ENCODE measurements at places on chromosomes 2 and 18.

DNA sequence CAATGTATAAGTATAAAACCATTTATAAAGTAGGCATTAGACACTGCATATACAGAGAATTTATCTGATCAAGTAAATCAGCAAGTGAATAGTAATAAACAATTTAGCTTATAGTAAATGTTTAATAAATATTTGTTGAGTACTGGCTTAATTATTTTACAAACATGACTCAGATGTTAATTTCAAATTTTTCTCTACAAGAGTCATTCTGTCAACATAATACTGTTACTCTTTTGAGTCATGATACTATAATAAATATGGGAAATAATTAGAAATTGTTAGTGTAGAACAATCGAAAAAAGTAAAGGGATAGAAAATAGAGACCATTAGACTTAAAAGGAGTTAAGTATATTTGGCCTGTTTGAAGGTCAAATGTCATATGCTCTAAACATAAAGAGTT is 133.6 kb upstream of the MC4R start:
- DNase-seq, result no peak

DNA sequence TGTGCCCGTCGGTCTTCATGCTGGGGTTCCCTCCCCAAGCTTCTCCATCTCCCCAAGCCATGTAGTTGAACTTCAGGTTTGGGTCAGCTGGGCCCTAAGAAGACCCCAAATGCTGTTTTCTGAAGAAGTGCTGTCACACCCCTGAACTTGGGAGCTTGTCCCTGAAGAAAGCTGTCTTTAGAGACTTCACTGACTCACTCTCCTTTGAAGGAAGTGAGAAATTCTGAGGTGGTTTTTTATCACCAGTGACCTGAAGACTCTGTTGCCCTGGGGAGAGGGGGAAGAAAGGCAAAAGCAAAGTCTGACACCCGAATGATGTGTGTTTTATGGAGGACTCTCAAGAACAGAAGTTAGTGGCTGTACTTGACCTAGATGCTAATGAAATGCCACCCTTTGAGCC is 83.6 kb upstream of the BCL2L11 start:
- no peak for DNase-seq

GRCh38 chr18:7338846-7339245 is 108.0 kb downstream of the LRRC30 start:
- DNase-seq, result no peak

- no peak for DNase-seq
These were observed 719.5 kb downstream of the DPP10 start for GRCh38 chr2:115161771-115162493.

- no peak for DNase-seq
These were observed 3.3 kb downstream of the SH3BP4 start for GRCh38 chr2:234955091-234955591.

DNA sequence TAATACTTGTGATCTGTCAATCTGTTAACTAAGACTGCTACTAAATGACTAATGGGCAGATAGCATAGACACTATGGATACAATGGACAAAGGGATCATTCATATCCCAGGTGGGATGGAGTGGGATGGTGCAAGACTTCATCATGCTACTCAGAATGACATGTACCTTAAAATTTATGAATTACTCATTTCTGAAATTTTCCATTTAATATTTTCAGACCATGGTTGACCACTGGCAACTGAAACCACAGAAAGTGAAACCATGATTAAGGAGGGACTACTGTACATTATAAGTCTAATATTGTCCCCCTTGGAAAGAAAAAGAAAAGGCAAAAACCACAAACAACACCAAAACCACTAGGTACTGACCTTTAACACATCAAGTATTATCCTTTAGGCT is 247.0 kb upstream of the SYT4 start:
- no peak for DNase-seq

DNA sequence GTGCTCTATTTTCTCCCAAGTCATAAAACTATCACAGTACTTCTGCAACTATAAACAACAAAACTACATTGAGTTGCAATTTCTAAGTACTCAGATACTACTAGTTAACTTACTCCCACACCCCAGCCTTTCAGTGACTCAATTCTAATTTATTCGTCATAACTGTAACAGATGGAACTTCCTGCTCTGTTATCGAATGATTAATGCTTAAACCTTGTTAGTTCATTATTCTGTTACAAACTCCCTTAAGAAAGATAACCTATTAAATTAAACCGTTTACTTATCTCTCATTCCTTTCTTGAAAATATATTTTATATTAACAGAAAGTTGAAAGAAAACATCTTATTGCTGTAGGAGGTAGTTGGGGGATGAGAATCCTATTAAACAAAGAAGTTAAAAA is 17.0 kb downstream of the TNFAIP6 start:
- no peak for DNase-seq

DNA sequence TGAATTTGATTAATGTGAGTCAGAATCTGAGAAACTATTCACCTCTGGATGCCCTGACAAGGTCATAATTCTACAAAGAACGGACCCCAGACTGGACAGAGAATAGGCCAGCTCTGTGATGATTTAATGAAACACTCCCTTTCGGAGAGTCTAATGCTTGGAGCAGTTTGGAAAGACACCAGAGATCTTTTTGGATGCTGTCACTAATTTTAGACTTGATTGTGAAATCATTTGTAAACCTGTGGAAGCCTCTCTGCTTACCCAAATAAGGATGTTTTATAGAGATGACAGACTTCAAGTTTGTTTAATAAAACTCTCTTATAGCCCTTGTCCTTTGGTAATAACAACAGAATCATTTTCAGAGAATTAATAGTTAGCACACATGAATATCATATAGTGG is 83.5 kb downstream of the MYL12B start:
- DNase-seq, result no peak

DNA sequence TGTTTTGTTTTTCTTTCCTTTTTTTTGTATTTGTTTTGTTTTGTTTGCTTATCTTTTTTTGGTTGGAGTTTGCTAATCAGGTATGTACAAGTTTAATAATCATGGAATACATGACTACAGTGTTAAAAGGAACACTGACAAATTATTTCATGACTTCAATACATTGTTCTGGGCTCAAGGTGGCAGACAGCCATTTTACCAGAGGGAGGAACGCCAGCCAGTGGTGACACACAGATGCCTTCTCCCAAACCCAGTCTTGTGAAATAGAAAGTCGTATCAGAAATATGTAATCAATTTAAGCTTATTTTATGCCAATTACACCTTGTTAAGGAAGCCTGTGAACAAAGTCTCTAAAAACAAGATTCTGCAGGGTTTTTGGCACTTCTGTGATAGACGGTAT is 264.0 kb upstream of the EPHA4 start:
- no peak for DNase-seq

- no peak for DNase-seq
These were observed at the start of gene SCN1A for GRCh38 chr2:166127217-166128155. TSS of gene SCN1A (minus strand) at chr2:166128020. CDS start at chr2:166073621, 54,399 bp downstream.

DNA sequence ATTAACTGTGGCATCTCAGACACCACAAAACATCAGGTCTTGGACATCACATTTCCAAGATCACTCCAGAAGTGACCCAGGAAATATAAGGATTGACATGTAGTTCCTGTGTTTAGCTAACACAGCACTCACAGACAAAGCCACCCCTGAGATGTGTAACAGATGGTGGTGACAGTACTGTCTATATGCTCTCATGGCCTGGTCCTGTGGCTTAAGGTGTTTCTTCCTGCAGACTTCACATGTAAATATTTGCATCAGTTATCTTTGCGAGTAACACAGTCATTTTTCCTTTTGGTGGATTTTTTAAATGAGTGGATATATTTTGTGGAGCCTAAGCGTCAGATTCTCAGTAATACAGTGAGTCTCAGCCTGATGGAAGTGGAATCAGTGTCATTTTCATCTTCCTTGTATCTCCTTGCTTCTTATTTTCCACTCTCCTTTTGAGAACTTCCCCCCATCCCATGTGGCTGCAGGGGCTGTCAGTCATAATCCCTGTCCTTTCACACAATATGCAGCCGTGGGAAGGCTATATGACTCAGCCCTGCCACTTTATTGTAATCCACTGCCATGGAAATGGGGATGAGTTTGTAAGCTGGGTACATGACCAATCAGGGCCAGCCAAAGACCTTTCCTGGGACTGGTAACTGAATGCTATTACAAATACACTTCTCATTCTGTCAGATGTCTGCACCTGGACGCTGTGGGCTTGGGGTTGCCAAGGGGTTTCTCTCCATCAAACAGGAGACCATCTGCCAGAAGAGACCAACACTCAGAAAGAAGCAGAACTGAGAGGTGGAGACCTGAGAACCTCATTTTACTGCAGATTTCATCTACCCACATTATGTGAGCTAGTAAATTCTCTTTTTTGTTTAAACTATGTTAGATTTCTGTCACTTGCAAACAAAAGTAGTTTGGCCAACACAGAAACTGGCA is 74.3 kb downstream of the ICOS start:
- DNase-seq, result no peak

- no peak for DNase-seq
These were observed 294.7 kb downstream of the FBXO15 start for GRCh38 chr18:73852789-73853549.

GRCh38 chr2:213189001-213189899 is 37.8 kb upstream of the IKZF2 start:
- DNase-seq, result no peak

DNA sequence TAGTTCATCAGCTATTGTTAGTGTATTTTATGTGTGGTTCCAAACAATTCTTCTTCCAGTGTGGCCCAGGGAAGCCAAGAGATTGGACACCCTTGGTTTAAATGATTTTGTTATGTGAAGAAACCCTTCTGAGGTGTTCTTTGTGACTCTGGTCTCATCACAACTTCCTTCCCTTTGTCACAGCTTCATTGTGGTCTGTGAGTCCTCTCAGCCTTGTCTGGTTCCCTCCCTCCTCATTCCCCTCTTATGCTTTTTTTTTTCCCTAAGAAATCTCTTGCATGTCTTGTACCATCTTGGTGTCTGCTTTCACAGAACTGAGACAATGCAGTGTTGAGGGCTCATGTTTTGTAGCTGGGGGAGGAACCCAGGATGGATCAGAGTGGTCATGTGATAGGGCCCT is 118.9 kb downstream of the TMEM182 start:
- DNase-seq, result no peak

DNA sequence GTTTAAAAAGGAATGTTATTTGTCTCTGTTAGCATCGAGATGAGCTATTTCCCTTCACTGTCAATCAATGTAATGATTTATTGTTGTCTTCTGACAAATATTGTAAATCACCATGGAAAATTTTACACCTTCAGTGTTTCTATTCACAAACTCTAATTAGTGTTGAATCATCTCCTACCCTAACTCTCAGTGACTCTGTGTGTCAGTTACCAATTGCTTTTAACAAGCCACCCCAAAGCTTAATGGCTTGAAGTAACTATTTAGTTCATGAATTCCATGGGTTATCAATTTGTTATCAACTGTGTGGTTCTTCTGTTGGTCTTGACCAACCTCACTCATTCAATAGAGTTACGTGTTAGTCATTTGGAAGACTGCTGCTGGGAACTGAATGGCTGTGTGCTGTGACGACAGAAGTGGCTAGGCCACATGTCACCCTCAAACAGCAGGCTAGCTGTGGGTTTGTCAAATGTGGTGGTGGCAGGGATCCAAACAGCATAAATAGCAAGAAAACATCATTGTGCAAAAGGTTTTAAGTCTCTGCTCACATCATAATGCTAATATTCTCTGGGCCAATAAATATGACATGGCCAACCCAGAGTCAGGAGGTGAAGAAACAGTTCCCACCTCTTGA is 910.8 kb upstream of the CDH2 start:
- DNase-seq, result no peak

DNA sequence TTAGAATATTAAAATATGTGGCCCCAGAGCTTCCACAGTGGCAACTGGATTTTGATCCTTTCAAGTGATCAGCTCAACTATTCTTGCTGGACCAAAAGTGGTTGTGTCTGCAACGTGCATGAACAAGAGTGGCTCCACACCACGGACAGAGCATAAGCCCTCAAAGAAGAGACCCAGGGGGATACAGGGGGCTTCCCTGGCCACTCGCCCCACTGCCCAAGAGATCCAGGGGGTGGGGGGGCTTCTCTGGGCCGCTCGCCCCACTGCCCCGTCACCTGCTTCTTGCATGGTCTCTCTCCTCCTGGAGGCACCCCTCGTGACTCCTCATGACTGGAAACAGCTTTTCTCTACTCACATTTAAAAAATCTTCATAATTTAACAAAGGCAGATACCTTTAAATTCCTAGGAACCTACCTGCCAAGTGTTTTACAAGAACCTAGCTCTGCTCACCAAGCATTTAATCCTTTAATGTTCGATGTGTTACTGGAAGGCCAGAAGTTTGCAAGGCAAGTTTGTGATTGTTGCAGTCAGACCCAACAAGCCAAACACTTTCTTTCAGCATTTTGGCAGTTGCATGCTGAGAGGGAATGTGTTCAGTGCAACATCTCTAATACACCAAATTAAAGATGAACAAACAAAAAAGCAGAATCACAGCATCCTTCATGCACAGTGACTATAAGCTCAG is 174.3 kb downstream of the BCL2 start:
- DNase-seq, result no peak

GRCh38 chr2:45439788-45440773 is 171.0 kb downstream of the SRBD1 start:
- DNase-seq, result no peak

GRCh38 chr2:225103737-225104141 is 61.5 kb upstream of the DOCK10 start:
- DNase-seq, result no peak

DNA sequence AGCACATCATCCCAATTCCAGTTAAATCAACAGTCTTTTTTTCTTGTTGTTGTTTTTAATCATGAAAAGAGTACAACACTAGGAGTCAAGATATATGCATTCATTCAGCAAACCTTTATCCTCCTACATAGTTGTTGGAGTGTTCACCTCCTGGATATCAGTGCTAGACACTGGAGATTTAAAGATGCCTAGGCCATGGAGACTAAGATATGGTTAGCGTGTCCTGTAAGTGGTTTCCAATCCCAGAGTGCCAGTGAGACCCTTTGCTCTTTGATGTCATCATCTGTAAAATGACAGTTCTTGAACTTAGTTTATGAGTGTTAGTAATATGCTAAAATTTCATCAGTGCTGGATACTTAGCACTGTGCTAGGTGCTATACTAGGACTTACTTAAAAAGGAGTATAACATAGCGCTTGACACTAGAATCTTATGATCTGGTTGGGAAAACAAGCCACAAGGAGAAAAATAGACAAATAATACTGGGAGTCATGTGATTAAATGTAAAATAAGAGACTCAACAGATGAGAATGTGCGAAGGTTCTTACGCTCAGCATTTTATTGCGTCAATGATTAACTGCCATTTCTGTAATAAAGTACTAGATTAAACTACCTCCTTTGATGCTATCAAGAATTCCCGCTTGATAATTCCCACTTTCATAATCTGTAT is 31.5 kb downstream of the BABAM2 start:
- DNase-seq, result no peak
